Stimulated activated CD4-positive, alpha-beta T cell treated with anti-CD3 and anti-CD28 coated beads, TNF-alpha, amount 100 ng/mL, for 1 hour (primary cell): ENCODE measurements at places on chromosomes 5 and 9.

DNA sequence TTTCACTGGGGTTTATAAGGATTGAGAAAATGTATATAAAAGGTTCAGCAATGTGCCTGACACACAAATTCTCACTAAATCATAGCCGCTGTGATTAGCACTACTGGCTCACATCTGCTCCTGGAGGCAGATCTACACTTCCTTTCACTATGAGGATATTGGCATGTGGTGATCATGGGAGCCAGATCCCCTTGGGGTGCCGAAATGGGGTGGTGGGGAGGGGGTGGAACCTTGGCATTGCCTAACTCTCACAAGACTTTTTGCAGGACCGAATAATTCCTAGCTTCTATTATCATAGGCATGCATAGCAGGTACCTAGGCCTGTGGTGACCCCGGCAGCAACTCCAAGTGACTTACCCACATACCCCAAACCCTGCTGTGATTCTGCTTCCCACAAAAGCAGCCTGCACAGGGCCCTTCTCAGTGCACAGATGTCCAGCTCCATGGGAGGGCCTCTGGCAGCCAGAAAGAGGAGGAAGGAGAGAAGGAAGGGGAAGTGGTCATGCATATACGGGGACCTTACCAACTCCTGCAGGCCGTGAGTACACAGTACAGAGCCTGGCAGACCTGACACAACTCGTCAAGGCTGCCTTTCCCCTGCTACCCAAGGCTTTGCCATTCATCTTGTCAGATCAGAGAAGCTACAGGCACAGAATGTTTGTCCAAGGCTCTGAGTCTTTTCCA is 61.3 kb upstream of the IQGAP2 start:
- DNase-seq = no peak

DNA sequence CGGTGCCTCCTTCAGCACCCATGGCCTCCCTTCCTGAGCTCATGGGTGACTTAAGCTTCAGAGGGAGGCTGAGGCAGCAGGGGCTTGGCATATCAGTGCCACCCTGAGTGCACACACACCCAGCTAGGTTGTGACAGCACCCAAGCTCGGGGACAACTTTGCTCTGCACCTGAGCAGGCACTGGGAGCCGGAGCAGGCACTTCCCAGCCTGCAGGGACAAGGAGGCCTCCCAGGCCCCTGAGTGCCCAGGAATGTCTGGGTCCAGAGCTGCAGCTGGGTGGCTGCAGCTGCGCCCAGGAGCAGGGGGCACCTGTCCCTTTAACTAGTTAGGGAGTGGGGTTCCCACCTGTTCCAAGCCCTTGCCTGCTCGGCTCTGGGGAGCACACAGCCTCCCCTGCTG is 48.7 kb upstream of the CDH12 start:
- no peak for DNase-seq

- DNase-seq = no peak
Observed at GRCh38 chr9:134822541-134822940, 58.1 kb upstream of the FCN2 start.

GRCh38 chr9:129423216-129423615 is 197.7 kb downstream of the C9orf50 start:
- no peak for DNase-seq

DNA sequence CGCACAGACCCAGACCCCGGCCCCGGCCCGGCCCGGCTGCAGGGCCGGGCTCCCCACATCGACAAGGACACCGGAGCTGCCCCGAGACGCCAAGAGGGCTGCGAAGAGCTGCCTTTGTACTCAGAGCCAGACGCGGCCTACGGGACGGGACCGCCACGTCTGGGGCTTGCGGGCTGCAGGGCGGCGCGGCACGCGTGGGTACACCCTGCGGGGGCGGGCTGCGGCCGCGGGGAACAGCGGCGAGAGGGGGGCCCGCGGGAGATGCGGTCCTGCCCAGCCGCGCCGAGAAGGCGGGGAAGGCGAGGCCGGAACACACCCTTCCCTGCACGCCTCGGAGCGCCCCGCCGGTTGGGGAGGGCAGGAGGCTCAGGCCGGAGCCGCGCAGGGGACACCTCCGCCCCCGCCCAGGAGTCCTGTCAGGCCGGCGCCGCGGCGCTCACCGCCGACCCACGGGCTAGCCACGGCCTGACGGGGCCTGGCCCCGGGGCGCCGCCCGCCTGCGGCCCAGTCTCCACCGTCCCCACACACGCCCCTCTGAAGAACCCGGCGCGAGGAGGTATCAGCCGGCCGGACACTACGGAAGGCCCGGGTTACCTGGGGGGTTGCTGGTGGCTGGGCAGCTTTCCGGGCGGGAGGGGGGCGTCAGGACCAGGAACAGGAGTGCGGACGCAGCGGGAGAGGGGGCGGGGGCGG is 478 bp downstream of the RAB14 start:
- peak; percentile 1 for DNase-seq

- no peak for DNase-seq
Observed at GRCh38 chr9:126953041-126953809, 38.6 kb downstream of the RALGPS1 start.

DNA sequence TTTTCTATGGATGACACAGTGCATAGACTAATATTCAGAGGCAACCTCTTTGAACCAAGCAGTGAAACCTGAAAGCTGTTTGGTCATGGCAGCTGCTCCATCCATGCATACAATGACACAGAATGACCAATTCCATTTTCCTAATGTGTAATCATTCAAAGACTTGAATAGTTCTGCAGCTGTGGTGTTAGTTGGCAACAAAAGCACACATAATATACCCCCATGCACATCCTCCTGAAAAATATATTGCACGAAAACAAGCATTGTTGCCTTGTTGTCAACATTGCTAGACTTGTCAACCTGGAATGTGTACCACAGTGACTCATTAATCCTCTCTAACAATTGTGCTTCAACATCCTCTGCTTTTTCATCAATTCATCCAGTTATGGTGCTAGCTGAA is 71.0 kb upstream of the SEMA6A start:
- no peak for DNase-seq

DNA sequence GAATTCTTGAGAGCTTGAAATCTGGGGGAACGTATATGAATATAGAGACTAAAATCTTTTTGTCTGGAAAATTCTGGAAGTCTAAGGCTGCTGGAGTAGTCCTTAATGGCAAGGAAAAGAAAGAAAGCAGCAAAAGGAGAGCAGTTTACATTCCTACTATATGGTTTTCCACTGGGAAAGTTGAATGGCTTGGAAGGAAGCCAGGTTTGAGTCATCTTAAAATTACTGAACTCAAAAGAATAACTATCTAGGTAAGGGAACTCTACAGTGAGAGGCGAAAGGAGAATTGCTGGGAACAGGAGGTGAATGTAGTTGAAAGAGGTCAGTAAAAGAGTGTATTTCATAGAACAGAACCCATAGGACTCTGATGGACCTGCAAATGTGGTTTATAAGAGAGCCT is 258.1 kb upstream of the EDIL3 start:
- no peak for DNase-seq

GRCh38 chr5:132438917-132439316 is 51.7 kb downstream of the IRF1 start:
- no peak for DNase-seq

- no peak for DNase-seq
Observed at GRCh38 chr5:14323466-14323865, 180.3 kb downstream of the TRIO start.
